ENCODE measurements at places on chromosomes 6 and 20.

DNA sequence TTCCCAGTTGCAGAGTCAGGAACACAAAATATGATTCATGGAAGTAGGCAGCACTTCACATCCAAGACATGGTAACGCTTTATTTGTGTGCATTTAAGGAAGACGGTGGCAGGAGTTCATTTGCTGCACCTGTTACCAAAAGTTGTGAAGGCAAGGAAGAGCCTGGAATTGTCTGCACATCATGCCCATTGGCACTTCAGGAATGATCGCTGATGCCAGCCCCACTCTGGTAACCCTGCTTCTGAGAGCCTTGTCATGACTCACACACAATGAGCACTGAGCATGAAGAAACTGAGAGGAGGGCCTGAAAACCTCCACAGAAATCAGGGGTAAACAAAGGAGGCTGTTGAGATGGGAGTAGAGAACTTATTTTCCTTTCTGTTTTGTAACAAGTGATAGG, 181.1 kb downstream of the RPS12 start:
- no peak for DNase-seq

DNA sequence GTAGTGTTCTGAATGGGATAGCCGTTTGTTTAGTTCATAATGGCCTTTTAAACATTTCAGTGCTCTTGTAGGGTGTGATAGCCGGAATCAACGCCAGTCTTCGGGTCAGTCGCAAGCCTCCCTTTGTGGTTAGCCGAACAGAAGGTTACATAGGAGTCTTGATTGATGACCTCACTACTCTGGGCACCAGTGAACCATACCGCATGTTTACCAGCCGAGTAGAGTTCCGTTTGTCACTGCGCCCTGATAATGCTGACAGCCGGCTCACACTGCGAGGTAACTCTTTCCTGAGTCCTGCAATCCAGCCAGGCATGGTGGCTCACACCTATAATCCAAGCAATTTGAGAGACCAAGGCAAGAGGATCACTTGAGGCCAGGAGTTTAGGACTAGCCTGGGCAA, 20.4 kb downstream of the MTO1 start:
- no peak for DNase-seq

GRCh38 chr6:80793411-80793810, 686.9 kb downstream of the BCKDHB start:
- DNase-seq: no peak

DNA sequence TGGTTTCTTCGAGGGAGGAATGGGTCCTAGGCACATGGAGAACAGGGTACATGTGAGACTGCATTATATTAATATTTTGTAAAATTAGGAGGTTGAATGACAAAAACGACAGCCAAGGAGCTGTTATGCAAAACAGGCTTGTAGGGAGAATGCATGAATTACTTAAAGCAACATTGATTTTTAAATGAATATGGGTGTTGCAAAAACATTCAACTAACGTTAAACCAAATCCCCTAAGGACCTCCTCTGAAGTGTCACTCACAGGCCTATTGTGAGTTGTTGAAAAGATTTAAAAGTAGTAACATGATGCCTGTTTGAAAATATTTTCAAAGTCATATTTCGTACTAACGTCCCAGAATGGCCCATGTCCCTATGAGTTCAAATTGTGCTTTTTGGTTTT, 21.9 kb downstream of the FBXL4 start:
- DNase-seq: no peak

GRCh38 chr6:127516662-127517273, 2.4 kb downstream of the MTCL3 start:
- DNase-seq: peak; percentile 19

- DNase-seq: no peak
Measured at GRCh38 chr6:1856381-1856780, 246.7 kb downstream of the FOXC1 start.

DNA sequence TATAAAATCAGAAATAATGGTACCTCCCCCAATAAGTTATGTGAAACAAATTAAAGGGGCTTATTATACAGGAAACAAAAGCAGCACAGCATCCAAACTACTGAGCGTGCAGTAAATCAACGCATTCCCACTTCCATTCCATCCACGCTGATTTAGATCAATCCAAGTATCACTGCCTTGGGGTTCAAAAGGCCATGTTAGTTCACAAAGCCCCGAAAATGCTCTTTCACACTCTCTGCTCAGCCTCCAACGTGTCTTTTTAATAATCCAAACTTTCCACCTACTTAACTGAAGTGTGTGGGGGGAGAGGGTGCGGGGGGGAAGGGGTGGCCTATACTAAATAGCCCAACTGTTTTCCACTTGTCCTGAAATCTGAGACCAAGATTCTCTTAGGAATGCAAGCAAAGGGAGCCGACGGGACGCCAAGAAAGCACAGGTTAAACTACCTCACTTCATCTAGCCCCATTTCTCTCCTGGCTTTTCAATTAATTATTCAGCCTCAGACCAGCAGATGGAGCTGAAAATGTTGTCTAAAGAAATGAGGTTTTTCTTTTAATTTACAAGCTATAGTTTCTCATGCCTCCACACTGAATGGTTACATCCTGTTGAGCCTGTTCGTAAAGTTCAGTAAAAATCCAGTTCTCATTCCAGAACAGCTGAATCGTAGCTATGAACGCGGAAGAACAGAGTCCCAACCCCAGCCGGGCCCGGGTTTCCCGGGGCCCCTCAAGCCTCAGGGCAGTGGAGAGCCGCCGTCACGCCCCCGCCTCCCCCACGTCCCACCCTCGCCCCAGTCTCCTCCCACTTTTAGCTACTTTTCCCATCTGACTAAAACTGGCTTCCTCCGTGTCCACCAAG, 1.0 kb upstream of the NXT1 start:
- DNase-seq: peak; percentile 87

GRCh38 chr6:16760516-16761470, at the start of gene ATXN1:
ATXN1 (minus strand) TSS chr6:16761460.
- DNase-seq: peak; percentile 74

DNA sequence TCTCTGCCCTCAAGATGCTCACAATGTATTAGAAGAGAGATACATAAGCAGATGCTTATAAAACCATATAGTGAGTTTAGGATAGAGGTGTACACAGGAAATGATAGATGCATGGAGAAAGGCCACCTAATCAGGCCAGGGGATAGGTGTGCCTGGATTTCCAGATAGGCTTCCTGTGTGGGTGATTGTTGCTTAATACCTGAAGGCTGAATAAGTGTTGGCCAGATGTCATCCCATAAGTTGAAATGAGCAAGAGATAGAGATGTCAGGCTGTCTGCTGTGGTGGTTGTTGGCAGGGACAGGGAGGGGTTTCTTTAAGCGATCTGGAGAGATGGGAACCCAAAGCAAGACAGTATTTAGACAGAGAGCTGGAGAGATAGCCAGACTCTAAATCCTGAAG, 109.8 kb upstream of the SGK1 start:
- DNase-seq: no peak

DNA sequence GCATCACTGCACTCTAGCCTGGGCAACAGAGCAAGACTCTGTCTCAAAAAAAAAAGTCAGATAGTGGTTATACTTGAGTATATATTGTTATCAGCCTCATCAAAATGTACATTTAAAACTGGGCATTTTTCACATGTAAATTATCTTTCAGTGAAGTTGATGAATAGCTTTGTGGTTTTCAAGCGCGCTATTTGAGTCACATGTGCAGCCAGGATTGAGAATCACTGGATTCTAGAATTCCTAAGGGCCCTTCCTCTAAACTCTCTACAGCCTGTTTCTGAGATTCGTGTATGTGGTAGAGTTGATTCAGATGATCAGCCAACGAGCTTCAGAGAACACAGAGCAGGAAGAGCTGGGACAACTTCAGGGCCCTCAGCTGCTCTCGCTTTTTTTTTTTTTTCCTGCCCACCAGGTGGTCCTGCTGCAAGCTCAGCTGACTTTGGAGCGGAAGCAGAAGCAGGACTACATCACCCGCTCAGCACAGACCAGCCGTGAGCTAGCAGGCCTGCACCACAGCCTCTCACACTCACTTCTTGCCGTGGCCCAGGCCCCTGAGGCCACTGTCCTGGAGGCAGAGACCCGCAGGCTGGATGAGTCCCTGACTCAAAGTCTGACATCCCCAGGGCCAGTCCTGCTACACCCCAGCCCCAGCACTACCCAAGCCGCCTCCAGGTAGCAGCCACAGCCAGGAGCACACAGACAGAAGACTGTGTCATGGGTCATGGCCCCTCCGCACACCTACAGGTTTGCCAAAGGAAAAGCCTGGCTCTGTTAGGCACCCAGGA, 18.3 kb downstream of the C20orf173 start:
- no peak for DNase-seq

GRCh38 chr6:12844284-12845223, 128.0 kb downstream of the PHACTR1 start:
- no peak for DNase-seq

- no peak for DNase-seq
Measured at GRCh38 chr6:102813489-102814275, 1420.2 kb downstream of the GRIK2 start.

DNA sequence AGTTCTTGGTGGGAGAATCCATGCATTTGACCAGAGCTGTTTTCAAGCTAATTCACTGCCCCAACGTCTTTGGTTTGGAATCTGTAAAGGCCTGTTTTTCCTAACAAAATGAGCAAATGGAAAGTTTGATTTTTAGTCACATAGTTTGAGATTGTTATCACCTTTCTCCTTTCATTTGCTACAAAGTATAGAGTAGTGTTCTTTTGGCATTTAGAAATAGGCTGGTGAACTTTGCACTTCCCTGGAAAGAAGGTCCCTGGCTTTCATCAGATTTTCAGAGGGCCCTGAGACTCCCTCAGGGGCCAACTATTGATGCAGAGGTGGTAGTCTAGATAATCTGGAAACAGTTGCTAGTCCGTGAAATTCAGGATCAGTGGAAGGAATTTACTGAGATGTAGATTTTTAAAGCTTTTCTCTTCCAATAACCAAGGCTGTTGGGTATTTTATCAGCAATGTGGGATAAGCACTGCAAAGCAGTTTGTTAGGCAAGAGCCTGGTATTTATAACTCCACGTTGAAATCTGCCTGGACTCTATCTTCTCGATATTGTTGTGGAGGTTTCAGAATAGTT, 1.7 kb downstream of the ARFGEF2 start:
- DNase-seq: no peak

All from CD4-positive, alpha-beta T cell treated with Interferon alpha-2 for 1 hour (primary cell).